ENCODE measurements at places on chromosomes 16 and 17. TPM values are rescaled to one million over a fixed set of nuclear protein-coding genes. Genes with fewer than 3 reads are reported as not detected.

DNA sequence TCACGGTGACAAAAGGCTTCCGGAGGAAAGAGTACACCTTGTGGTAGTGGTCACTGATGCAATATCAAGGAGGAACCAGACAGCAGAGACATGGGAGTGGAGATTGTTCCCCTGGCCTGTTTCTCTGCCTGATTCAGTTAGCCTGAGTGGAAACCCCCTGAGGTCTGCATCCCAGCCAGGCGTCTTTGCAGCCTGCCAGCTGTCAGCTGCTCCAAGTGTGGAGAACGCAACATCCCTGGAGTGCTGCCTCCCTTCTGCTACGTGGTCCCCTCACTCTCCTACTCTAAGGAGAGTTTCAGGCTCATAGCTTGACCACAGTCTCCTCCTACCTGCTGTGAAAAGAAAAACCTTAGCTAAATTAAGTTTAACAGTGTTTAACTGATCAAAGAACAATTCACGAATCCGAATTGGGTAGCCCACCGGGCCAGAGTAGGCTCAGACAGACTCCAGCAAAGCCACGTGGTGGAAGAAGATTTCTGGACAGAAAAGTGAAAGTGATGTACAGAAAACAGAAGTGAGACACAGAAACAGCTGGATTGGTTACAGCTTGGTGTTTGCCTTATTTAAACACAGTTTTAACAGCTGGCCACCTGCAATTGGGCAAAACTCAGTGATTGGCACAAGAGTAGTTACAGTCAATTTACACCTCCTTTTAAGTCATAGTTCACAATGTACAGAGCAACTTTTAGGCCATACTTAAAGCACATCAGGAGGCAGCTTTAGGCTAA lies 188.6 kb downstream of the DNAH9 start:
- H3K4me1 ChIP-seq, result no peaks in the 10 kb centered on the region
- no peak for DNase-seq
- H3K4me3 ChIP-seq, result no peak overlapping the region
- no peak overlapping the region for H3K27ac ChIP-seq

DNA sequence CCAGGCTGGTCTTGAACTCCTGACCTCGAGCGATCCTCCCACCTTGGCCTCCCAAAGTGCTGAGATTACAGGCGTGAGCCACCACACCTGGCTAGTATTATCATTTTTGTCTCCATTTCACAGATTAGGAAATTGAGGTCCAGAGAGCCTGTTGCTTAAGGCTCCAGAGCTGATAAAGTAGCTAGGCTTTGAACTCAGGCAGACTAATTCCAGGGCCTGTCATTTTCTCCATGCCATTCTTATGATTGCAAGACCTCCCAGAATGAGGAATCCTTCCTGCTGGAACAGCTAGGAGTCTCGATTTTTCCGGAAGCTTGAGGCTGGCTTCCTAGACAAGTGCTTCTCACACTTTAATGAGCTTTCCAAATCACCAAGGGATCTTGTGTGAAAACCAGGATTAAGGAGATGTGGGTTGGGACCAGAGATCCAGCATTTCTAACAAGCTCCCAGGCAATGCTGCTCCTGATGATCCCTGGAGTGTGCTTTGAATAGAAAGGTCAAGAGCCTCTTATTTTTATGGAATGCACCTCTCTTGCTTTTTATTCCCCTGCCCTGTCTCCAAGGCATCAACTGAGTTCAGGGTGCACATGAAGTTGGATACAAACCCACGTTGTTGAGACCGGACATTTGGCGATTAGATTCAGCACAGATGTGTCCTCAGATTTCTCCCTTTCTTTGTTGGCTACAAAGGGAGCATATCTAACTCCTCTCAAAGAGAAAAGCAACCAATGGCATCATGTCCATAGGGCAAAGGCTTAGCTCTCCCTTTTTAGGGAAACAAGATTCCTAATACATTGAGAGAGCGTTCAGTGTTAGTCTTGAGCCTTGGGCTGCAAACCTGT lies 40.3 kb upstream of the FAM20A start:
- no peak overlapping the region for H3K27ac ChIP-seq
- H3K27me3 ChIP-seq, result no peaks in the 10 kb centered on the region
- H3K4me1 ChIP-seq, result no peaks in the 10 kb centered on the region
- no peaks in the 10 kb centered on the region for H3K36me3 ChIP-seq

Gene UNC45B
- total RNA-seq, result not detected

GRCh38 chr17:67372751-67373150 lies 4.3 kb upstream of the PITPNC1 start:
- no peak for DNase-seq
- H3K27ac ChIP-seq, result no peak overlapping the region
- no peaks in the 10 kb centered on the region for H3K27me3 ChIP-seq
- no peak overlapping the region for H3K4me3 ChIP-seq

GRCh38 chr16:51231702-51232101 lies 80.6 kb upstream of the SALL1 start:
- H3K4me1 ChIP-seq, result no peaks in the 10 kb centered on the region
- no peaks in the 10 kb centered on the region for H3K27me3 ChIP-seq
- H3K27ac ChIP-seq, result no peak overlapping the region
- H3K4me3 ChIP-seq, result no peak overlapping the region
- DNase-seq, result no peak

- DNase-seq, result no peak
- no peaks in the 10 kb centered on the region for H3K27me3 ChIP-seq
- no peaks in the 10 kb centered on the region for H3K36me3 ChIP-seq
- peak overlapping the region; percentile 60 for H3K4me3 ChIP-seq
Measured at GRCh38 chr16:67661101-67661761, 471 bp downstream of the PARD6A start.

All from CD8-positive, alpha-beta memory T cell (primary cell).